ENCODE measurements at places on chromosomes 3 and 15. TPM values are rescaled to one million over a fixed set of nuclear protein-coding genes. Genes with fewer than 3 reads are reported as not detected.

DNA sequence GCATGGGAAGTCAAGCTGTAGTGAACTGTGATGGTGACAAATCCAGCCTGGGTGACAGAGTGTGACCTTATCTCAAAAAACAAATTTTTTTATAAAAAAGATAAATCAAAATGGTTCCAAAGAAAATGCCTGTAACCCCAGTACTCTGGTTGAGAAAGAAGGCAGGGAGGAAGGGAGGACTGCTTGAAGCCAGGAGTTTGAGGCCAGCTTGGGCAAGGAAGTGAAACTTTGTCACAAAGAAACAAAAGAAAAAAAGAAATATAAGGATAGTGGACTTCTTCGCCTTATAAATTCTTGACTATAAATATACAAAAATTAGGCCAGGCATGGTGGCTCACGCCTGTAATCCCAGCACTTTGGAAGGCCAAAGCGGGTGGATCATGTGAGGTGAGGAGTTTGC, 34.1 kb downstream of the SMARCC1 start:
- DNase-seq: no peak

DNA sequence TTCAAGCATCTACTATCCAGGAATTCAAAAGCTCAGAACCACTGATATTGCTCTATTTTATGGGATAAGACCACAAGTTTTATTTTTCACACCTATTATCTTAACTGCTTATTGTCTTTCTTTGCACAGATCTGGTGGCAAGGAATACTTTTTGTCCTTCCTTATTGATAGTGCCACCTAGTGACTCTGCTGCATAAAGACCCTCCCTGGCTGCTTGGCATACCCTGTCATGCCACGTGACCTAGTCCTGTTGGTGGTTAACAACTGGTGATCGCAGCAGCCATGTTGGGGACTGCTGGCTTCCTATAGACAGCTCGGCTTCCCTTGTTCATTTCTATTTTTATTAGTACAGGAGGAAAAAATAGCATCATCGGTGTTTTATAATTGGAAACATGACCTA, 236.3 kb downstream of the MEX3B start:
- DNase-seq: no peak

GRCh38 chr15:101413239-101413638, 76.3 kb downstream of the PCSK6 start:
- DNase-seq: no peak

DNA sequence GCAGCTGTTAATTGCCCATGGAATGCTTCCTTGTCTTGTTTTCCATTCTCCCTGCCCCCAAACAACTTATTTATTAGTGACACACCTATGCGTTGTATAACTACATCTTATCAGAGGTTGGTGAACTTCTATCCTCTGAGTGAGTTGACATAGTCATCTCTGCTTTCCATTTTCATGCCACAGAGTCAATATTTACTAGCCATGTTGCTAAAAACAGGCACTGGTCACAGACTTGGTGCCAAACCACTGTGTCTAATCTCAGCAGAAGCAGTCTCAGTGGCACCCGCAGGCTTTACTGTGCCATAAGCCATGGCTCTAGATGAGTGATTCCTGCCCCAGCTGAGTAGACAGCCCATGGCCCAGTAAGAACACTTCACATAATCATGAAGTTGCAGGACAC, 26.5 kb downstream of the DAPK2 start:
- no peak for DNase-seq

GRCh38 chr15:58258501-58259292, 120.5 kb downstream of the AQP9 start:
- DNase-seq: no peak

- DNase-seq: no peak
Measured at GRCh38 chr3:17320266-17320665, 422.2 kb downstream of the TBC1D5 start.

The SERPINI2 gene
- not detected for total RNA-seq

- DNase-seq: no peak
Measured at GRCh38 chr15:89652131-89652530, 3.1 kb downstream of the KIF7 start.

DNA sequence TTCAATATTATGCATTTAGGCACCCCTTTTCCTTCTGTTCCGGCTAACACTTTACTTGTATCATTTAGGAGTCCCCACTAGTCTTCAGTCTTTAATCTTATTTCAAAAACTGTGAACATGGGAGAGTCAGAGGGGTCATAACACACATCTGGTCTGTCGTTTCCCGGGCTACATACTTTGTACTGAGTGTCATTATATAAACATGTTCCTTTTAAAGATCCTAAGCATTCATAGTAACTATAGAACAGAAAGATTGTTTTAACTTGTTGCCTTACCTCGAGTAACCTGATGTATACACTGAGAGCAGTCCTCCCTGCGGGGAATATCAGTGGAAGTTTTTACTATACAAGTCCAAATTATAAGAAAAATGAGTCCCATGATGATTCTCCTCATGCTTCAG, 78.2 kb upstream of the VEPH1 start:
- peak; percentile 38 for DNase-seq

DNA sequence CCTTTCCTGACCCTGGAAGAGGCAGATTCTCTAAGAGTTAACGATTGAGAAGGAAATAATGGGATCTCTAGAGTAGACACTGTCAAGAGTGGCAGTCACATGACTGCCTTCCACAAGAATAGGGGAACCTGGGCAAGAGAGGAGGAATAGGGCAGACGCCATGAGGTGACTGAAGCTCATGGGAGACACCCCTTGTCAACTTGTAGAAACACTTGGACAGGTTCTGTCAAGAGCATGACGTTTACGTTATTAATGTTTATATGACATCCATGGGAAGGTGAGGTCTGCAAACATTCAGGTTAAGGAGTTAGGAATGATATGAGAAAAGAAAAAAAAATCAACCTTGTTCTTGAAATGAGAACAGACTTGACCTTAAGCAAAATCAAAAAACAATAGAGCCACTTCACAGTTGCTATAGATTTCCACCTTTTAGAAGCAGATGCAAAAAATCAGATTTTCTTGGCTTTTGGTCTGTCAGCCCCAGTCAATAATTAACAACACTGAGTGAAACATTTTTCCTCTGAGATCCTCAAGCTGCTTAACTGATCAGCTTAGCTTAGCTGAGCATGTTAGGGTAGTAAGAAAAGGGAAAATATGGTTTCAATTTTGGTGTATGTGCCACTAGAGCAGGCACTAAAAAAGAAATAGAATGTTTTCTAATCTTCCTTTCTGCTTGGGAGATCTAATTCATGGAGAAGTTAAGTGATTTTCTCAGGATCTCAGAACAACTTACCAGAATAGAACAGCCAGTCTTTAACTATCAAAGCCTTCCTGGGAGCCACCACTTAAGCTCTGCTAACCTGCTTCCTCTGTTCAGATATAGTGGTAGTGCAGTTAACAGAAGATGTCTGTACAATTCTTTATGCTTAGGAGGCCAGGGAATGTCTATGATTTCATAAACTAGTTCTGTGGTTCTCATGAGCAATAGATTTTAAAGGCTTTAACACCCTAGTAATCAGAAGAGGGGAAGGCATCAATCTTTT, 116.9 kb downstream of the B3GALNT1 start:
- DNase-seq: no peak

- no peak for DNase-seq
Measured at GRCh38 chr15:55514414-55514850, 6.4 kb upstream of the DNAAF4 start.

- peak; percentile 50 for DNase-seq
Measured at GRCh38 chr15:30990446-30991254, 778 bp downstream of the MTMR10 start.

GRCh38 chr3:143506190-143506589, 342.1 kb downstream of the SLC9A9 start:
- no peak for DNase-seq

The CHST14 gene
- 5.5 TPM for total RNA-seq

DNA sequence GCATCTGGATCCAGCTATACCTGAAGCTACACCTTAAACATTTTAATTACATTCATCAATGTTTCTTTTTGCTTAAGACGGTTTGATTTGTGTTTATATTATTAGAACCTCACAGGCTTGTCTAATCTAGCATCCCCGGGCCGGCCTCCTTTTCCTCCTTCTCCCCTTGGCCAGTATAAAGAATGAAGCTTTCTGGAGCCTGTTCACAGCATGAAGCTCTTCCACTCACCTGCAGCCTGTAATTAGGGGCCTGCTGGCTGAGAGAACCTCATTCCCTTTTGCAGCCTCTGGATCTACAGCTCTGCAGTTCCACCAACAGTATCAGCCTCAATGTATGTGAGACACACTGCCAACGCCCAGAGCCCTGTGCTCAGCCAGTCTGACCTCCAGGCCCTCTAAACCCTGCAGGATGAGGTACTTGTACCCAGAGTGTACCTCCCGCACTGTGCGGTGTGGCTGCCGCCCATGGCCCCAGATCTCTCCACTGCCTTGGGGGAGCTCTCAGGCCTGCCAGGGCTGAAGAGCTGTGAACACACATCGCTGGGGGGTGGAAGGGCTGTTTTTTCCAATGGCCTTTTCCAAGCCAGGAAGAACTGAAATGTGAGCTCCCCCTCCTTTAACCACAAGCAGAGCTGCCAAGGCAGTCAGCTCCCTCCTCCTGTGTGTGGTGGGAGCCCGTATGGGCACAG, 114.7 kb upstream of the ALDH1A3 start:
- peak; percentile 34 for DNase-seq

- DNase-seq: no peak
Measured at GRCh38 chr15:90160781-90161727, 40.1 kb upstream of the SEMA4B start.

- DNase-seq: no peak
Measured at GRCh38 chr3:197028728-197029510, 698 bp downstream of the MELTF start.

DNA sequence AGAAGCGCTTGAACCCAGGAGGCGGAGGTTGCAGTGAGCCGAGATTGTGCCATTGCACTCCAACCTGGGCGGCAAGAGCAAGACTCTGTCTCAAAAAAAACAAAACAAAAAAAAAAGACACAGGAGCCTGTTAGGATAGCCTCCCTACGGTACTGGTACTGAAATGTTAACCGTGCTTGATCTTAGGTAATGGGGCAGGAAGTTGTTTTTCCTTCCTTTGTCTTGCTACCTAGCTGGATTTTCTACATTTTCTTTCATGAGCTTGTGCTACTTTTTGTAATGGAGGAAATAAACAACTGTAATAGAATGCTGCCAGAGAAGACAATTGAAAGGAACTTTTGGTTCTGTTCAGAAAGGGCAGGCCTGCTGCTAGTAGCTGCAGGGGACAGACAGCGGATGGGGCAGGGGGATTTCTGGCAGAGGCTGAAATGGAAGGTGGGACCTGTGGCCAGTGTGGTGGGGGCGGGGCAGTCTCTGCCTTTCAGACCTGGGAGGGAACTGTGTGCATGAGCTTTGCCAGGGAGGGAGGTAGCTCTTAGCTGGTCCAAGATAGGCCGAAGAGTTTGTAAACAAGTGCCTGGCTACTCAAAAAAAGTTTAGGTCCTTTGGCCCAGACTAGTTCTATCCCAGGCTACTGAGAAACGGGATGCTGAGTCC, 49.0 kb upstream of the SEMA4B start:
- DNase-seq: no peak

DNA sequence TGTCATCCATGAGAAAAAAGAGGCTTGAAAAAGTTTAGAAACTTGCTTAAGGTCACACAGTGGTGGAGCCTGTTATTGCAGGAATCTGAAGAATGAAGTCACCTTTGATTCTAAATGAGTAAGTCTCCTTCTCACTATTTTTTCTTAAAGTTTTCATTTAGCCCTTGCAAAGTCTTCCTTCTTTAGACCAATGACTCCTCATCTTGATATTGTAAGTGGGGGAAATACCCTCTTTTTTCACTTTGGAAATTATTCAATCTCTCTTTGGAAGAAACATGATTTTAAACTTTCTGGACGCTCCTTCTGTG, 787 bp upstream of the SLMAP start:
- no peak for DNase-seq

The MUSTN1 gene
- 9.6 TPM for total RNA-seq

The CHRNA3 gene
- total RNA-seq: 0.39 TPM

DNA sequence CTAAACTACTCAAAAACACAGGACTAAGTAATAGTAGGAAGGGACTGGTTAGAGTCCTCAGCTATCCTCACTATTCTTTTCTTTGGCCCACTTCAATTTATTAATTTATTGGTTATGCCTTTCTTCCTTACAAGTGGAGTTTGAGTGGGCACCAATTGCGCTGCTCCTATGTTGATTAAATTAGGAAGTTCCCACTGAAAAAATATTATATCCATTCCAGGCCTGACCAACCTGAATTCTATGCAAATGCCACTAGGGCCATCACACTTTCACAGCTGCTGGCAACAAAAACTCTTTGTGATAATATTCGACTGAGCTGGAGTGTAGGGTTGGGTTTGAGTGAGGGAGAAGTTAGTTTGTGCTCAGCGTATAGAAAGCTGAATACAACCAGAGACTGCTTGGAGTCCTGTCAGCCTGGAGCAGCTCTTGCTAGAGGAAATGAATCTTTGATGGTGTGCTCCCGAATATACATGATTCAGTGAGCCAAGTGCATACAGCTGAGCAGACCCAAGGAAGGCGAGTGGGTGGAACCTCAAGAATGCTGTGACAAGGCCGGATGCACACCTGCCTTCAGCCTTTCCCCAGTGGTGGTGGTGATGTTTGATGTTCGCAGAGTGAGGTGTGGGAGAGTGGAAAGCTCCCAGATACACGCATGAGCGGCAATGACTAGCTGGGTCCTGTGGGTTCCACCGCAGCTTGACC, 1.5 kb downstream of the ARHGEF3 start:
- no peak for DNase-seq

GRCh38 chr3:141255846-141256261, 24.2 kb downstream of the PXYLP1 start:
- DNase-seq: no peak

GRCh38 chr3:31247850-31248562, 284.7 kb upstream of the STT3B start:
- no peak for DNase-seq

The STRIT1 gene
- 2.5 TPM for total RNA-seq

- DNase-seq: peak; percentile 22
Measured at GRCh38 chr3:120348065-120348990, 826 bp downstream of the LRRC58 start.

DNA sequence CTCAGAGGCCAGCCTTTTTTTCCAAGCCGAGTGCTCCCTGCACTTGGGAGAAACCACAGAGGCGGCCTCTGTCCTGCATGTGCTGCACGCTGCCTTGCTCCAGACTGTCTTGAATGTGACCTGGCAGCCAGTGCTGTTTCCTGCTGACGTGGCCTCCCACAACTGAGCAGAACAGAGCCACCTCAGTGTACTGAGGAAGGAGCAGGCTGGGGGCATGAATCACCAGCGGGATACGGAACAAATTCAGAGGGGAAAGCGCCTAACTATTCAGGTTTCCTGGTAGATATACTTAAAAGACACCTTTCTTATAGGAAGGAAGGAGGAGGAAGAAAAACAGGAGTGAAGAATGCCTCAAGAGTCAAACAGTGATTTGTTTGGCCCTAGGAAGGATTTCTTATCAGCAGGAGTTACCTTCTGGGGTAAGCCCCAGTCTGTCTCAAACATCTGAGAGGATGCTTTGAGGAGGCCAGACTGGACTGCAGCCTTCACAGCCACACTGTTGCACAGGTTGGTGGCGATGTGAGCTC, 114.0 kb downstream of the FNDC3B start:
- peak; percentile 82 for DNase-seq

DNA sequence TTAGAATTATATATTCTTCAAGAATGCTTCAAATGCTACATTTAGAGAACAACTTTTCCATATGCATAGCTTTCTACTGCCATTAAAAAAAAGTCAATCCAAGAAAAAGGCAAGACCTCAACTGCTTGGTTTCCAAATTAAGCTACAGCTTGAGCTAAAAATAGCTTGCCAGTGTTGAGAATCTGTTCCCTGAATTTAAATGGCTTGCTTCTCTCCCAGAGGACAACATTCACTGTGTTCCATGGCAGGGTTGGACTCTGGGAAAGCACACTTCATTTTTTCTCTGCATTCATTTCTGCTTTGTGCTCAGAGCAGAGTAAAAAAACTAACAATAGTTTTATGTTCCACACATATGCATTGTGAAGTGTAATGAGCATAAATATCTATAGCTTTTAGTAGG, 50.3 kb upstream of the ACTL6A start:
- DNase-seq: peak; percentile 53

The AADACL2 gene
- total RNA-seq: 21.6 TPM
